NCI-H187 treated with DMSO at 0.1 percent for 48 hours (cell line): ENCODE measurements at places on chromosomes 16 and 17.

GRCh38 chr17:28407974-28408306 lies 1.9 kb upstream of the SLC46A1 start:
- DNase-seq, result no peak

DNA sequence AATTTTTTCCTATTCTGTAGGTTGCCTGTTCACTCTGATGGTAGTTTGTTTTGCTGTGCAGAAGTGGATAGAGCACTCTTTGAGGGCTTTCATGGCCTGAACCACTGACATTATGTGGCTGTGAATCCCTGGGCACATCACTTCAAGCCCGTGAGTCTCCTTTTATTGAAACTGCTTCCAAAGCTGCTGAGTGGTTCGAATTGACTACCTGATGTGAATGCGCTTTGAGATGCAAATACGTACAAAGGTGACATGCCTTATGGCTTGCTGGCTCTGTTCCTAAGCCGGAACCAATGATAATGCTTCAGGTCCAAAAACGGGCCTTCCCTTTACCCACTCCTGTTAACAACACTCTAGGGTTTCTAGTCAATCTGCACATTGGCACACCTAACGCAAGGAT lies 34.3 kb downstream of the ASPA start:
- no peak for DNase-seq

GRCh38 chr16:56800355-56800754 lies 64.7 kb upstream of the SLC12A3 start:
- no peak for DNase-seq

- no peak for DNase-seq
These were observed 11.8 kb downstream of the LASP1 start for GRCh38 chr17:38881600-38882191.

DNA sequence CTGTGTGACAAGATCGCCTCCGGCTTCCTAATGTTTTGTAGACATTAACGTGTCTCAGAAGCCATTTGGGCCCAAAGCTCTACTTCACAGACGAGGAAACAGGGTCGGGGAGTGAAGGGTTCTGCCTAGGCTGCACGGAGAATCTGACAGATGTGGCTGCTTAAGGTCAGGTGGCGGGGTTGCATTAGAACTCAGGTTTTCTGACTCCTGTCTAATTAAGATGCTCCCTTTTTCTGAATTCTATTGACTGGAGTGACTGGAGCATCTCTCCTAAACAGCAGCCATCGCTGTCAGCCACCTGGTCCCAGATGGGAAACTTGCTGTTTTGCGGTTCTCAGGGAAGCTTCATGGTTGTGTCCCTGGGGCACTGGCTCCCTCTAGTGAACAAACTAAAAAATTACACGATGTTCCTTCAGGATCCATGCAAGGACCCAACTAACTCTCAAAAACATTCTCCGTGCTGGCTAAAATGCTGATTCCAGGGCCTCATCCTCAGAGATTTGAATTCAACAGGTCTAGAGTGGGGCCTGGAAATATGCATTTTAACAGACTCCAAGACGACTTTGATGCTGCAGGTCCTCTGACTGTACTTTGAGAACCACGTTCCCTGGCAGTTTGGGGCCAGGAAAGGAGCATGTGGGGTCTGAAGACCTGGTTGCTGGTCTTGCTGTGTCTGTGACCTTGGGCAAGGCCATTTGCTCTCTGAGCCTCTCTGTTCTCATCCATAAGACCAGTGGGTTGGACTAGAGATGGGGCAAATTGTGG lies 117.4 kb downstream of the IRF8 start:
- DNase-seq, result no peak
